ENCODE measurements at places on chromosomes 5 and 9. TPM values are rescaled to one million over a fixed set of nuclear protein-coding genes. Genes with fewer than 3 reads are reported as not detected.

Gene GABRA1
- not detected for total RNA-seq

Gene CDKN2AIPNL
- total RNA-seq = 18.8 TPM

Gene ANKRA2
- 15.4 TPM for total RNA-seq

Gene PCDHB11
- total RNA-seq = not detected

Gene SLC6A7
- total RNA-seq = not detected

Gene NRG2
- 0.12 TPM for total RNA-seq

Gene PDLIM7
- 195 TPM for total RNA-seq
